Fibroblast of skin of left biceps (primary cell): ENCODE measurements at places on chromosomes 7 and 10.

- no peak for DNase-seq
These were observed 6.8 kb downstream of the RSBN1L start for GRCh38 chr7:77702968-77703472.

GRCh38 chr10:35561715-35562114 is 43.4 kb upstream of the GJD4 start:
- DNase-seq = no peak

- DNase-seq = peak; percentile 67
These were observed at the start of gene MKI67 for GRCh38 chr10:128125944-128126764. TSS of gene MKI67 (minus strand) at chr10:128126423. CDS start at chr10:128125667, 756 bp downstream.

DNA sequence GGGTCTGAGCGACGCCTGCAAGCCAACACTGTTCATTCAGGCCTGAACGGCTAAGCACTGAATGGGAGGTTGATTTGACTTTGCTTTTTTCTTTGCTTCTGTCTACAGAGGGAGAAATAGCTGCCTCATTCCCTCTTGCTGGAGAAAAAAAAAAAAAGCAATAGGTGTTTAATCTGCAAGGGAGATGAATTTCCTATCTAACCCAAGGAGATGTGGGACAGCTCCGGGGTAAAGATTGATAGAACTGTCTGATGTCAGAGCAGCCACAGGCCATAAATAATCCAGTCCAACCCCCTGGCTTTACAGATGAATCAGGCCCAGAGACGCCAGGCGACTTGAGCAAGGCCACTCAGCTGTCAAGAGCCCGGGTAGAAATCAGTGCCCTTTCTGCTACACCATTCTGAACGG is 168.0 kb downstream of the ARHGAP12 start:
- DNase-seq = no peak

- DNase-seq = no peak
These were observed 220.5 kb downstream of the CCSER2 start for GRCh38 chr10:84548869-84549268.

- DNase-seq = no peak
These were observed 40.6 kb upstream of the PITRM1 start for GRCh38 chr10:3213208-3213607.

GRCh38 chr7:109246330-109247077 is 676.8 kb downstream of the DNAJB9 start:
- DNase-seq = peak; percentile 24

- DNase-seq = no peak
These were observed 551.8 kb upstream of the NRP1 start for GRCh38 chr10:33886299-33886698.

GRCh38 chr7:151271699-151272355 is 23.3 kb upstream of the SMARCD3 start:
- DNase-seq = no peak
